ENCODE measurements at places on chromosomes 12 and 14.
A peak's percentile ranks its signal among the peaks of the same experiment; 100 is the strongest.

GRCh38 chr12:120388691-120389481, 19.9 kb upstream of the MSI1 start:
- no peak for DNase-seq

DNA sequence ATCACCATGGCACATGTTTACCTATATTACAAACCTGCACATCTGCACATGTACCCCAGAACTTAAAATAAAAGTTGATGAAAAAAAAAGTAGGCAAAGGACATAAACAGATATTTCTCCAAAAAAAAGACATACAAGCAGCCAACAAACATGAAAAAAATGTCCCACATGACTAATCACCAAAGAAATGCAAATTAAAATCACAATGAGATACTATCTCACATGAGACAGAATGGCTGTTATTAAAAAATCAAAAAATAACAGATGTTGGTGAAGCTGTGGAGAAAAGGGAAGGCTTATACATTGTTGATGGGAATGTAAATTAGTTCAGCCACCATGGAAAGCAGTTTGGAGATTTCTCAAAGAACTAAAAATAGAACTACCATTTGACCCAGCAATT, 68.0 kb upstream of the FAR2 start:
- DNase-seq, result no peak

- DNase-seq, result no peak
Observed at GRCh38 chr12:106583242-106584103, 669 bp downstream of the RFX4 start.

GRCh38 chr12:31118347-31119191, 44.9 kb downstream of the DDX11 start:
- no peak for DNase-seq

DNA sequence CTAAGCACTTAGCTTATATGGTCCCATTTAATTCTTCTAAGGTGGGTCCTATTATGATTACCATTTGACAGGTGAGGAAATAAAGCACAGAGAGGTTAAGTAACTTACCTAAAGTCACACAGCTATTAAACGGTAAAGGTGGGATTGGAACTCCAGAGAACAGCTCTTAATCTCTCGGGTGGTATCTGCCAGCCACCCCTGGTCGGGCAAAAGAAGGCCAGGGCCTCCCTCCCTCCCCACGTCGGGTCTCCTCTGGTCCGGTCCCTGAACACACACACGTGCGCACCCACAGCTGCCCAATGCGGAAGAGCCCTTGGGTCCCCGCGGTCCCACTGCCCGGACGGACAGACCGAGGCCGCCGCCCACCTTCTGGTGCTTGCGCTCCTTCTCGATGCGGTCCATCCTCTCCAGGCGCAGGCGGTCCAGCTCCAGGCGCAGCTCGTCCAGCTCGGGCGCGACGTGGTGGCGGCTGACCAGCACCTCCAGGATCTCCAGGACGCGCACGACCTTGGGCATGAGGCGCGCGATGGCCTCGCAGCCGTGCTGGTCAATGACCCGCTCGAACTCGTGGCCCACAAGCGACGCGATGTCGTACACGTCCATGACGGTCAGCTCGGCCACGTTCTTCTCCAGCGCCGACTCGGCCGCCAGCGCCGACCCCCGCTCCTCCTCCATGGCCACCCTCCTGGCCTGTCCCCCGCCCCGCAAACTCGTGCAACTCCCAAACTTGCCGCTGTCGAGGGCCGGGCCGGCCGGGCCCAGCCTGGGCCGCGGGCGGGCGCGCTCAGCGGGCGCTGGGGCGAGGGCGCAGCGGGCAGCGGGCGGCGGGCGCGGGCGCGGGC, 490 bp downstream of the RILPL1 start:
- DNase-seq, result no peak

- no peak for DNase-seq
Observed at GRCh38 chr12:20628226-20628787, 66.8 kb upstream of the SLCO1C1 start.

- DNase-seq, result no peak
Observed at GRCh38 chr12:83161456-83161855, 474.8 kb downstream of the TMTC2 start.

DNA sequence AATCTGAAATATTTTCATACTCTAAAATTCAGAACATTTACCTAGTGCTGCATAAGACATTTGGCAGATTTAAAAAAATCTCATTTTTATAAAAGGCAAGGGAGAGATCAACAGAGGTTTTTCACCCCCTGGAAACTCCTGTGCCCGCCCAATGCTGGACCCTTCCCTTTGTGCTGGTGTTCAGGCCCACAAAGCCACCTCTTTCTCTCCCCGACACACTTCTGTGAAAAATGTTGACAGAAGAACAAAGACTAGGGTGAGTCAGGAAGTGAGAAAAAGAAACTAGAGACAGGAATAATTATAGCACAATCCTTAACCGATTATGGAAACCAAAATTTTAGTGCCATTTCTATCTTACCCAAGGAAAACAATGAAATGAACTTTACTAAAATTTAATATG, 197.7 kb upstream of the STXBP6 start:
- no peak for DNase-seq

GRCh38 chr14:30625533-30625932, 3.4 kb downstream of the SCFD1 start:
- DNase-seq, result no peak

- DNase-seq, result no peak
Observed at GRCh38 chr12:112559784-112560183, 141.0 kb downstream of the PTPN11 start.

DNA sequence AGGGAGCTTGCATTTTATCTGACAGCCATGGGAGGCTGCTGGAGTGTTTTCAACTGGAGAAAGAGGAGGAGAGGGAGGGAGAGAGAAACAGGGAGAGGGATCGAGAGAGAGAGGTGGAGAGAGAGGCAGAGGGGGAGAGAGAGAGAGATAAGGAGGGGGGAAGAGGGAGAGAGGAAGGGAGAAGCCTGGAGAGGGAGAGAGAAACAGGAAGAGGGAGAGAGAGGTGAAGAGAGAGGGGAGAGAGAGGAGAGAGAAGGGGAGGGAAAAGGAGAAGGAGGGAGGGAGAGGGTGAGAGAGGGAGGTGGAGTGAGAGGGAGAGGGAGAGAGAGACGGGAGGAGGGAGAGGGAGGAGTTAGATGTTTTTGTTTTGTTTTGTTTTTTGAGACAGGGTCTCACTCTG, 45.6 kb downstream of the DNAH10 start:
- DNase-seq, result no peak

DNA sequence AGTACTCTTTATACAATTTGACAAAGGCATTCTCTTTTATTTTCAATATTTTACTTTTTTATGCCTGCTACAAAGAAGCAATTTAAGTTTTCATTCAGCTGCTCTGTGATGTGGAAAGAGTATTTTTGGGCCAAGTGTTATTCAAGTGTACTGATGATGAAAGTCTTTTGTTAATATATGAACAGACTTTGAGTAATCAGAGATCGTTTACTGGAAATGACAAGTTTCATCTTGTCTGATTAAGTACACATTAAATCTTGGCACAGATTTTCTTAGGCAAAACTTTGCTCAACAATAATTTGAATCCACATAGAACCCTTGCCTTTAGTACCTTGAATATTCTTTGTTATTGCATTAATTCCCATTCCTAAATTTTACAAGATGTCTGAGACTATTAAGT, 13.3 kb upstream of the PZP start:
- DNase-seq, result no peak

GRCh38 chr14:89773644-89774316, 180.8 kb downstream of the EFCAB11 start:
- peak; percentile 45 for DNase-seq
